Adrenal gland (tissue), 19 donors: ENCODE measurements at places on chromosomes 3 and 15.

DNA sequence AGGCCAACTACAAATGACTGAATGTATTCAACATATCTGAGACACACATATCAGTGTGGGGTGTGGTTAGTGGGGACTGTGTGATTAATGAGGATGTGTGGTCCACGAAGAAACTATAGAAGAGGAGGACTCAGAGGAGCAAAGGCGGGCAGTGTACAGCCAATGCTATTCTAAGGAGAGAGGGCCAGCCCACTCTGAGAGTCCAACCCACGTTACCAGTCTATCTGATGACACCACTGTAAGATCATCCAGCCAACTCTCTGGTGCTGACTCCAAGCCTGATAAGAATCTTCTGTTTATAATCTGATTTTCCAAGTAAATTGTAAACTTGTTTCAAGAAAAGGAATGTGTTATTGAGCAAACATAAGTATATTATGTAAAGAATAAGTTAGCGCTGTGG lies 47.2 kb downstream of the MCF2L2 start:
- no peak overlapping the region for H3K27ac ChIP-seq
- no peaks in the 10 kb centered on the region for H3K27me3 ChIP-seq
- no peaks in the 10 kb centered on the region for H3K36me3 ChIP-seq
- no peak for DNase-seq

DNA sequence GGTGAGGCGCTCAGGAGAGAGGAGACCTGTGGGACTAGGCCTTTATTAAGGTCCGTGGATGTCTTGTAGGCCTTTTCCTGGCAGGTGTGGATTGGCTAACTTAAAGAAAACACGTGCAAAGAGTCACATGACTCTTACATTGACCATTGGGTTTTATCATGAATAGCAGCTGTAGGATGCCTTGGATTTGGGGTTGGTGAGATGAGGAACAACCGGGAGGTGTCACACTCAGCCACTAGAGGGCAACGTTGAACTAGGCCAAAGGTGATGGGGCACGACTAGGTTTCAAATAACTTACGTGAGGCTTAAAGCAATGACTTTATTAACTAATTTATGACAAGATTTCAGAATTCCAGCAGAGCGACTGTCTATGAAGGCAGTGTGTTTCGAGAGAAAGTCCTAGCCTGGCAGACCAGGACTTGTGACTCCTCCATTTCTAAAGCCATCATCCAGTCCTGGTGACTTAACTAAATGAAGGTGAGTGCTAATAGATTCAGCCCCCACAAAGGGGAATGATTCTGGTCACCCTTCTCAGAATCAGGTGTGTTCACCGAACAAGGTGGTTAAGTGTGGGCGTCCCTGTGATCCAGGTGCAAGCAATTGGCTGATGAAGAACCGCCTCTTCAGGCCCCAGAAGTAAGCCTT lies 345.6 kb downstream of the MCTP2 start:
- no peaks in the 10 kb centered on the region for H3K27me3 ChIP-seq
- H3K4me1 ChIP-seq, result no peaks in the 10 kb centered on the region
- no peak for DNase-seq
- no peak overlapping the region for H3K4me3 ChIP-seq
- no peaks in the 10 kb centered on the region for H3K36me3 ChIP-seq
- H3K27ac ChIP-seq, result no peak overlapping the region

DNA sequence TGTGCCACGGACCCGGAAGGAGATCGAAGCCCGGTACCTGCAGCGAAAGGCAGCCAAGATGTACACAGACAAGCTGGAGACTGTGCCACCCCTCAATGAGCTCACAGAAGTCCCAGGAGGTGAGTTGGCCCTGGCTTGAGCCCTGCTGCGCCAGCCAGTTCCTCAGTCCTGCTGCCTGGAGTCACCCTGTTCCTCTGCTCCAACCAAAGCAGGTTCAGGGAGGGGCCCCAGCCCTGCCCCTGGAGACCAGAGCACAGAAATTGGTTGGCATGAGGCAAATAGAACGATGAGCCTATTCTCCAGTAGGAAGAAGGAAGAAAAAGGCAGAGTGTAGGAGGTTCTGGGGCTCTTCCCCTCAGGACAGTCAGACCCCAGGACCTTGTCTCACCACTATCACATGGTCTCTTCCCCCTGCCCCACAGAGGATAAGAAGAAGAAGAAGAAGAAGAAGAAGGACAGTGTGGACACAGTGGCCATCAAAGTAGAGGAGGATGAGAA lies 8.0 kb downstream of the TMIE start:
- H3K4me1 ChIP-seq, result no peaks in the 10 kb centered on the region
- H3K27ac ChIP-seq, result no peak overlapping the region
- no peaks in the 10 kb centered on the region for H3K27me3 ChIP-seq

GRCh38 chr3:27561576-27561975 lies 77.4 kb upstream of the SLC4A7 start:
- H3K27me3 ChIP-seq, result no peaks in the 10 kb centered on the region
- H3K36me3 ChIP-seq, result no peaks in the 10 kb centered on the region
- DNase-seq, result no peak
- no peak overlapping the region for H3K4me3 ChIP-seq
- no peaks in the 10 kb centered on the region for H3K4me1 ChIP-seq

DNA sequence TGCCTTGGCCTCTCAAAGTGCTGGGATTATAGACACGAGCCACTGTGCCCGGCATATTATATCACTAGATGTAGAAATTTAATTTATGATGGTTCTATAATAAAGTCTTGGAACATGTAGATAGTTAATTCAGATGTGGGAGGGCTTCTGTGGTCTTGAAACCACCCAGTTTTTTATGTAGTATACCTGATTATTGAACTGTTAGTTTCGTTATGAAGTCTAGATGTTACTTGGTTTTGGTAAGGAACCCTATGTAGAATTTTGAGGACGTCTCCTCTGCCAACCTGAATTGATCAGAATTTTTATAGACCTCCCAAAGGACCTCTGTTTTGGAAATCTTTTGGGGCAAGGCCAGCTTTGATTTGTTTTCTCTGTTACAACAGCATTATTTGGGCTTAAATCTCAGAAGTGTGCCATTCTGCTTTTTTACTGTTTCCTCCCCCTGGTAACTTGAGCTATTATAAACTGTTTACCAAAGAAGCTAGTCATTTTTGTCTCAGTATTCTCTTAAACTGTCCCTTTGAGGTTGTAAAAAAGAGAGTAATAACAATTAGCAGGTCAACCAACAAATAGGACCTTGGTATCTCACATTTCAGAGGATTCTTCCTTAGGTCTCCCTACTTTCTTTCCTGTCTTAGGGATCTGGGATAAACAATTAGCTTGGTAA lies 20.8 kb downstream of the AKAP13 start:
- H3K4me3 ChIP-seq, result no peak overlapping the region
- H3K27ac ChIP-seq, result no peak overlapping the region

- no peak for DNase-seq
- no peak overlapping the region for H3K27ac ChIP-seq
- H3K27me3 ChIP-seq, result no peaks in the 10 kb centered on the region
- H3K4me3 ChIP-seq, result no peak overlapping the region
- no peaks in the 10 kb centered on the region for H3K4me1 ChIP-seq
These were observed 71.9 kb upstream of the FBN1 start for GRCh38 chr15:48717458-48717857.
